ENCODE measurements at places on chromosomes 13 and 19.
A peak's percentile ranks its signal among the peaks of the same experiment; 100 is the strongest.

DNA sequence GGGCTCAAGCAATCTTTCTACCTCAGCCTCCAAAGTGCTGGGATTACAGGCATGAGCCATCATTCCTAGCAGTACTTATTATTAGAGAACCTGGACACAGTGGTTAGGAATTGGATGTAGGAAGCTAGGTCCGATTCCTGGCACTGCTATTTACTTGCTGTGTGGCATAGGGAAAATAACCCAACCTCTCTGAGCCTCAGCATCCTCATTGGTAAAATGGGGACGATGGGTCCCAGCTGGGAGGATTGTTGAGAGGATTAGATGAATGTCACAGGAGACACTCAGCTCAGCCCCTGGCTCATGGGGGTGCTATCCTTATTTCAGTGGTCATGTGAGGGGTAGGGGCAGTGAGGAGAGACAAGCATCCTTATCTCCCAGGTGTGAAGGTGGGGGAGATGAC, 6.8 kb upstream of the PEPD start:
- no peak for DNase-seq

DNA sequence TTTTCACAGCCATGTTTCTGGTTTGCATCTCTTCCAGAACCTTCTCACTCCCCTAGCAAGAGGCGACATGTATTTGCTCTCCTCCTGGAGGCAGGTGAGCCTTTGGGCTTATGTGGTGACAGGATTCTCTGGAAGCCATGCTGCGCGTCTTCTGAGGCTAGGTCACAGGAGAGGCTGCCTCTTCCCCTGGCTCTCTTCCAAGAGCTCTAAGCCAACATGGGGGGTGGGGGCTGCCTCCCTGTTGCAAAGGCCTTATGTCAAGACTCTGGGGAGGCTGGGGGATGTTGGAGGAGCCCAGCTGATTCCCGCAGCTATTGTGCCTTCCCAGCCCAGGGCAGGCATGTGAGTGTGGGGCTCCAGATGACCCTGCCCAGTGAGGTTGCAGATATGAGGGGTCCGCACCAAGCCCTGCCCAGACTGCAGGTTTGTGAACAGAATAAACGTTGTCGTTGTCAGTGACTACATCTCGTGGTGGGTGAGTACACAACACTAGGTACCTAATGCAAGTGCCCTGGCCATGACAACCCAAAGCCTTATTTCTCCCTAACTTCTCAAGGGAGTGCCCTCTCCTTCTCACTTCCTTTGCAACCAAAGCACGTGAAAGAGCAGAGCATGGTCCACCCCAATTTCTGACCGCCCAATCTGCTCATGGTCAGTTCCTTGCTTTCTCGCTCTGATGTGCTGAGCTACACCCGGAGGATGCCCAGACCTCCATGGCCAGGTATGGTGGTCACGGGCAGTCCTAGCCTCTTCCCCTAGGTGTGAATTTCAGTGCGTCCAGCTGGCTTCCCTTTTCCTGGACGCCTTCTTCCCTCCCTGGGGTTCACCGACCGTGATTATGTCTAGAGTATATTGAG, 44.9 kb downstream of the TEX29 start:
- no peak for DNase-seq

DNA sequence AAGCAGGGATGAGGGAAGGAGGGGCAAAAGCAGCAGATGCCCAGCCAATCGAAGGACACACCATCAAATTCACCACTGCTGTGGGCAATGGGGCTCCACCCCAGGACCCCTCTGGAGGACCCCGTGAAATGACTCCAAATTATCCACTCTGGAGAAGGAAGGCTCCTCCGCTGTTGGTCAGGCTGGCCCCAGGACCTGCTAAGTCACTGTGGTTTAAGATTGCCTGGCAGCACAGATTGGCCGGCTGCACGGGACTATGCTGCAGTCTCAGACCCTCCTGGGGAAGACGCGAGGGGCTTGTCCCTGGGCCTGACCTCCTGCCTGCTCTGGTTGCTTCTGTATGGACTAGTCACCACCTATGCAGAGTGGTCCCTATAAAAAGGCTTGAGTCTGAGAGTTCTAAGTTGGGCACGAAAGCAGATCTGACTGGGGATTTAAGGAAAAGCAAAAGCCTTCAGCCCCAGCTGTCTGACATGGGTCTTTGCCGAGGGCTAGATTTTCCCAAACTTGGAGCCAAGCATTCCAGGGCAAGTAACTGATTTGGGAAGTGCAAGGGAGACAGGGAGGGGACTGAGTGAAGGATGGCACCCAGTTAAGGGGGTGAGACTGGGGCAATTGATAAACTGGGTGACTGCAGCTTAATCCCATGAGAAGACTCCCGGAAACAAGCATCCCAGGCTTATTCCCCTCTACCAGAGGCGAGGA, 91.7 kb downstream of the TSHZ3 start:
- DNase-seq, result no peak

- DNase-seq, result peak; percentile 91
Measured at GRCh38 chr13:109383683-109384082, 402.7 kb downstream of the IRS2 start.

DNA sequence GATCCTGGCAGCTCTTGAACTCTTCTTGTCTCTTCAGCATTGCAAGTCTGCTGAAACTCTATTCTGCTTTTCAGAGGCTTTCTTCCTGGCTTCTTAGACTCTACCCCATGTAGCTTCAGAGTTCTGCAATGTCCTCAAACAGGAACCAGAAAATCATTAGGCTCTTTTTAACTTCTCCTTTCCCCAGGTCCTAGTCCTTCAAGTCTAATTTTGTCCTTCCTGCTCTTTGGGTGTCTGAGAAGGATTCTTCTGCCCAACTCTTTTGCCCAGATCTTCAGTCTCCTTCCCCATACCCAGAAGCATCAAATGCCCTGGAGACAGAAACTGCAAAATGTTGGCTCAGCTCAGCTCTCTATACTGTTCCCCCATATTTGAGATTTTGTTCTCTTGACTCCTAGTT, 50.0 kb upstream of the CALM3 start:
- DNase-seq, result no peak

- DNase-seq, result no peak
Measured at GRCh38 chr19:48000846-48001245, 6.4 kb downstream of the ELSPBP1 start.

DNA sequence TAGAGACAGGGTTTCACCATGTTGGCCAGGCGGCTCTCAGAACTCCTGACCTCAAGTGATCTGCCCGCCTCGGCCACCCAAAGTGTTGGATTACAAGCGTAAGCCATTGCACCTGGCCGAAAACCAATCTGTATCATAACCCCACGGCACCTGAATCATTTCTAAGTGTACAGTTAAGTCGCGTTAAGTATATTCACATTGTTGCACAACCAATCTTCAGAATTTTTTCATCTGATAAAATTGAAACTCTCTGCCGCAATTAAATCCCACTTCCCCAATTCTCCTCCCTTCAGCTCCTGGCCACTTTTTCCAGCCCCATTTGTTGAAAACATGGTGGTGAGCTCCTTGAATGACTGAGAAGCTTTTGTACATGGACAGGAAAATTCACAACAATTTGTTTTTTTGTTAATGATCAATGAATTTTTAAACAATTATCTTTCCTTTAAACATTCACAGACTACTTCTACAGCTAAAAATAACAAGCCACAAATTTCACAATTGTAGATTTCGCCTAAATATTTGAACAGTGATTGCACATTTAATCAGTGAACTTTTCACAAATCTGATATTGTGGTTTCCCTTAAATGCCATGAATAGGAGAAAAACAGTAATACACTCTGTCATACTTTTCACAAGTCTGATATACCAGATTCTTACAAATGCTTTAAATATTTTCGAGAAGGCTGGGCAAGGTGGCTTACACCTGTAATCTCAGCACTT, 13.8 kb downstream of the FGF21 start:
- DNase-seq, result no peak

GRCh38 chr19:14070268-14071050, 2.1 kb upstream of the MISP3 start:
- DNase-seq, result no peak

- peak; percentile 39 for DNase-seq
Measured at GRCh38 chr13:114161644-114162532, 17.2 kb upstream of the CFAP97D2 start.

DNA sequence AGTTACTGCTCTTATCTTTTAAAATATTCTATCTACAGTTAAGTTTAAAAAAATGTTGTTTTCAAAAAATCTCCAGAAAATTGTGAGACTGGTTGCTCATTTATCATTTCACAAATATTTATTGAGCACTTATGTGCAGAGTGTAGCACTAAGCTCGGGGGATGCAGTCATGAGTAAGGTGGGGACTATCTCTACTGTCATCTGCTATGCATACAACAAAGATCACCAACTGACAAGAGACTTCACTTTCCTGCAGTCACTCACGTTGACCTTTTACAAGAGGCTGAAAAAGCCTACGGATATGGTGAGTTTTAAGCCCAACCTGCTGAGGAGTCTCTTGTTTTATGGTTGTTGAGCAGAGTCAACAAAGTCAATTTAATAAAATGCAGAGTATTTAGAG, 392.5 kb downstream of the KLF12 start:
- no peak for DNase-seq

DNA sequence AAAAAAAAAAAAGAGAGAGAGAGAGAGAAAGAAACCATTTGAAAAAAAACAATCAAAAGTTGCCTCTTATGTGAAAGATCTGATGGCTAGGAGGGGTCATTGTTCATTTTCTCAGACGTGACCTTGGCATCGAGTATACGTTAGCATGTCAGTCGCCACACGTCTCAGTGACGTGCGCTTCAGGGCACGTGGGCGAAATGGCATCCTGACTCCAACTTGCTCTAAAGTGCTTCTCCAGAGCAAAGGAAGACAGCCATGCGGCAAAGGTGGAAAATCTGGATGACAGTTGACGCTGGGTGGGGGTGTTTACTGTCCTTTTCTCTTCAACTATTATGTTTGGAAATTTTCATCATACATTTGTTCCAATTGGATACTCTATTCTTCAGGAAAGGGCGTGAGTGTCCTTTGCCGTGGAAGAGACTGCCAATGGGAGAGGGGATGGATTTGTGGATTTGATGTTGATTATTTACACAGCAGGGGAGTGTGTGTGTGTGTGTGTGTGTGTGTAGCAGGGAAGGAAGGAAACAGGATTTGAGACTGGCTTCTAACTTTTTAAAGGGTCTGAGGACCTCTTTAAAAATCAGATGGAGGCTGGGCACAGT, 25.0 kb downstream of the KLF2 start:
- DNase-seq, result no peak

GRCh38 chr13:87820241-87820640, 149.1 kb downstream of the SLITRK5 start:
- no peak for DNase-seq

DNA sequence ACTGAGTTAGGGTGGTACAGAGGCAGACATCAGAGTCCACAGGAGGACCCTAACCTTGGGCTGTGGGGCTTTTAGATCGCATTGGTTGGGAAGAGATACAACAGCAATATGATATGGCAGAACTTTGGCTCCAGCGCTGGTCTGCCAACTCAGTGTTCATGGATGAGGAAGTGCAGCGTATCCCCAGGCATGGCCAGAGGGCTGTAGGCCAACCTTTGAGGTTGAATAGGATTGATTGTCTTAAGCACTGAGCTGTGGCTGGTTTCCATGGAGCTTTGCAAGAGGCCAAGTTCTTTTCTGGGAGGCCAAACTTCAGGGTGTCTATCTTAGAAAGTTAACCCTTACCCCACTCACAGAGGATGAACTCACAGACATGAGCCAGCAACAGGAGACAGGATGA, 144.1 kb upstream of the TMTC4 start:
- DNase-seq, result no peak
